ENCODE measurements at places on chromosomes 2 and 18. TPM values are rescaled to one million over a fixed set of nuclear protein-coding genes. Genes with fewer than 3 reads are reported as not detected.

GRCh38 chr2:54652540-54652939, 70.9 kb upstream of the EML6 start:
- DNase-seq, result no peak

LYPD6 gene
- total RNA-seq, result 15.0 TPM

SNRPD1 gene
- 38.0 TPM for total RNA-seq

DNA sequence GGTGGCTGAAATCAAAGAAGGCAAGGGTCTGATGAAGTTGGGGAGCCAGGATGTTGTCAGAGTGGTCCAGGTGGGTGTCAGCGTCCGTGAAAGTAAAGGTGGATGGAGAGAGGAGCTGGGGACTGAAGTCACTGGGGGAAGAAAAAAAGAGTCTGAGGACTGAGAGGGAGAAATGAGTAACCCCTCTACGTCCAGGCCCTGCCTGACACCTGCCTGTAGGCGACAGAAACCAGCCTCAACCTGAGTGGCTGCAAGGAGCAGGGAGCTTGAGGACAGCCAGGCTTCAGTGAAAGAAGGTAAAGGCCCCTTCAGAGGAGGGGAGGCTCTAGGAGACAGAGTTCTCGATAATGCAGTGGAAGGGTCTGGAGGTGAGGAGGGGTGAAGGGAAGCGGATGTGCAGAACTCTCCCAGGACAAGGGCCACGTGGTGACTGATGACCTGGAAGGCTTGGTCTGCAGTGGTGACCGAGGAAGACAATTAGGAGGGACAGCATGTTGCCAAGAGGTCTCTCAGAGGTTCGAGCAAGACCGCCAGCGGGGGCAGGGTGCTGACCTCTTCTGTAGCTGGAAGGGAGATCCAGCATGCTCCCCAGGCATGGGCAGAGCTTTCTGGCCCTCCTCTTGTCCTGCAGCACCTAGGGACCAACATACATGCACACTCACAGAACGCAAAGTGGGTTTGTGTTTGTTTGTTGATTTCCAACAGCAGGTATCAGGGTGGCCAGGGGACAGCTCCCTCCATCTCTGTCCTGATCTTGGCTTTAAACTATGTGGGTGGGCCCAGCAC, 86.6 kb upstream of the TMEM247 start:
- DNase-seq, result peak; percentile 24

DCDC2C gene
- not detected for total RNA-seq

- DNase-seq, result no peak
Observed at GRCh38 chr2:32715391-32715841, 87.6 kb downstream of the TTC27 start.

MREG gene
- total RNA-seq, result 1.9 TPM

MROH2A gene
- not detected for total RNA-seq

GRCh38 chr2:55051026-55051866, 995 bp upstream of the RTN4 start:
- peak; percentile 97 for DNase-seq

FOXI3 gene
- not detected for total RNA-seq

COLEC11 gene
- not detected for total RNA-seq

GRCh38 chr2:205161156-205161839, 521.0 kb upstream of the NRP2 start:
- no peak for DNase-seq

OSR1 gene
- total RNA-seq, result 1.9 TPM

DNA sequence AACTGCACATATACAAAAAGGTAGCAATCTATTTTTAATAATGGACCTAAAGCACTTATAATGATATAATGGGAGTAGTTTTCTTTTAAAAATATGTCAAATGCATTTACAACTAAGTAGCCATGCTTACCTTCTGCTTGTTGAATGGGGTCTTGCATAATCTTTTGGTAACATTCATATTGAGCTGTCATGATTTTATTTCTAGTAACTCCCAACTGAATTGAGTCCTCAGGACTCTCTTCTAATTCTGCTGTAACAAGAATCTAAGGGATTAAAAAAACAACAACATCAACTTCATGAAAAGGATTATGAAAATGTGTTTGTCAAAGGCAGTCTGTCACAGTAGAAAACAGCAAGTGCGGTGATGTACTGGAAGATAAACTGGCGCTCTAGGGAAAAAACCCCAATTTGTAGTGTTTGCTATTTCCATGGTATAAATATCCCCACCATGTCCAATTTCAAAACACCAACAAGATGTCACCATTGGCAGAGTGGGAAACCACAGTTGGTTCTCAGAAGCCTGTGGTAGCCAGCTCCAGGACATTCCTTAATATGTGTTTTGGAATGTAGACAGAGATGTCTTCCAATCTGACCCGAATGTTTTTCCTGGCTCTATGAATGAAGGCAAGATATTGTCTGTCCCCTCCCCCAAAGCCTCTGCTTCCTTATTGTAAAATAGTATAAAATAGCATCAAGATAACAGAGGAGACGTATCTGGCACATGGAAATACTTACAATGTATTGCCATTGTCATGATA, 64.8 kb downstream of the CALCRL start:
- DNase-seq, result no peak

- no peak for DNase-seq
Observed at GRCh38 chr2:18915227-18915626, 325.9 kb upstream of the NT5C1B start.

GKN1 gene
- total RNA-seq, result not detected

DNA sequence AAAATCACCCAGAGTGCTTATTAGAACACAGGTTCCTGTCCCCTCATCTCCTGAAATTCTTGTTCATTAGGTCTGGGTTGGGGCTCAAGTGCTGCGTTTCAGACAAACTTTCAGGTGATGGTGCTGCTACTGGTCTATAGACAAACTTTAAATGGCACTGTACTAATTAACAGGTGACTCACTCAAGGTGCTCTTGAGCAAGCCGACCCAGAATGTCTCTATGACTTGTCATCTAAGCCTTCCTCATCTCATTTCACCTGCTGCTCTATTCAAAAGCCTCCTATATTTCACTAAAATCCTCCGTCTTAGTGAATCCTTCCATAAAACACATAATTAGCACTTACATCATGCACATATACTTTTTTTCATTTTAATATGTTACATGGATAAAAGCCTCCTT, 29.9 kb upstream of the STK39 start:
- DNase-seq, result no peak

DNA sequence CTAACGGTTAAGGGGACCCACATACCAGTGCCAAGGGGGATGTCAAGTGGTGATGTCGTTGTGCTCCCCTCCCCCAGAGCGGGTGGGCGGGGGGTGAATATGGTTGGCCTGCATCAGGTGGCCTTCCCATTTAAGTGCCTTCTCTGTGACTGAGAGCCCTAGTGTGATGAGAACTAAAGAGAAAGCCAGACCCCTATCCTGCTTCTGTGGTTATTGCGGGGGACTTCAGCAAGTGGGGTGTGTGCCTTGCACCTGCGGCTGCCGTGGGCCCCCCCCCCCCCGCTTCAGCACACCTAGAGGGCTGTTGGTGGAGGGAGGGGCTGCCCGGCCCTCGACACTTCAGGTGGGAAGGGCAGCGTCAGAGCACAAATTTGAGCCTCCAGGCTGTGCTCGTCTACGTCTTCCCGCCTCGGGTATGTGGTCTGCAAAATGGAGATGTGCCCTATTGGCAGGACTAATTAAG, 6.1 kb downstream of the CTDSP1 start:
- no peak for DNase-seq

DNA sequence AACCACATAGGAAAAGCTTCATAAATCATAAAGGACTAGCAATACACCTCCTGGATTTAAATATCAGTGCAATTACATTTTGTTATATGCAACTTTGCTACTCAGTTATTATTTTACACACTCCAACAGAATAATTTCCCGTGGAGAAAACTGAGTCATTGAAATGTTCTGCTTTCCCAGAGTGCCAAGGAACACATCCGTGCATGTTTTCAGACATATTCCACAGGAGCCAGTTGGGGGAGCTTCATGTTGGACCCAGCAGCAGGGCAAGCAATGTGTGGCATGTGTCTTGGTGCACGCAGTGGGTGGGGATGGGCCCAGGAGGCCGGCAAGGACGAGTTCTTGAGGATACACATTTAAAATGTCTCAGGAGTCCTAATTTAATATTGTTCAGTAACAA, 14.4 kb upstream of the SMIM21 start:
- no peak for DNase-seq

TDRD15 gene
- not detected for total RNA-seq

- peak; percentile 62 for DNase-seq
Observed at GRCh38 chr2:46187112-46187618, 110.0 kb upstream of the EPAS1 start.

GRCh38 chr2:190822043-190822442, 58.6 kb upstream of the GLS start:
- DNase-seq, result no peak

- DNase-seq, result no peak
Observed at GRCh38 chr2:128160616-128161275, 69.7 kb downstream of the UGGT1 start.

STEAP3 gene
- 33.2 TPM for total RNA-seq

DNA sequence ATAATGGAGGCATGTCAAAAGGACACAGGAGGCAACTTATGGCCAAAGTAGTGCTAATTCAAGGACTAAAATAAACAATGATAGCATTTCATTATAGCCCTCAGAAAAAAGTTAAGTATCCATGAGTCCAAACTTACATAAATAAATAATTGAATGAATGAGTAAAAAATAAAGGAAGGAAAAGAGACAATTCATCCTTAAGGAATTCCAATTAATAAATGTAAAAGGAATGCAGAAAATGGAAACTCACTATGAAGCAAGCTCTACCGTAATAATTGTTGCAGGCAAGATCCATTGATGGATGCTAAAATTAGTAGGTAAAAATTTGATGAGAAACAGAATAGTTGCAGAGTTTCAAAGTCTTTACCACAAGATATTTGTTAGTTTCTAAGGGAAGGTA, 88.2 kb upstream of the RAPGEF4 start:
- DNase-seq, result peak; percentile 47

- DNase-seq, result no peak
Observed at GRCh38 chr2:7632420-7632819, 715.2 kb downstream of the RNF144A start.

- DNase-seq, result peak; percentile 82
Observed at GRCh38 chr18:59139291-59139614, 431 bp upstream of the SEC11C start.

DNA sequence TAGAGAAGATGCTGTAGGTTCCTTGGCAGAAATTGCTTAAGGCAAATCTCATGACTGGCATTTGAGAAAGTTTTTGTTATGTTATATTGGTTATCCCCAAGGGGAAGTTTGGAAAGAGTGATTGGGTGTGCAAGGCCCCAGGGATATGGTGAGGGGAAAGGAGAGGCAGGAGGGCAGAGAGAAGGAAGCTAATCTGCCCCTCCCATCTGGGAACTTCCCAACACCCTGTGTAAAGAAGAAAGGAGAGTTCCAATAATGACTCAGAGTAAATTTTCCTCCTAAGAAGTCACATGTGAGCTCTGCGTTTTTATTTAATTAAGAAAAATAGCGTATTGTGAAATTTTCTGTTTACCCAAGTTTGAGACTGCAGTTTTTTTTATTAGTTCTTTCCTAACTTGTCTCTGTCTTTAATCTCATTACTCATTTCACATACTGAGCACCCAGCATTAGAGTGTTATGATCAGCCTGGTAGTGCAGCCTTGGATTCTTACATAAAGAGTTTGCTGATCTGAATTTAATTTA, 3.1 kb upstream of the KYNU start:
- DNase-seq, result peak; percentile 50

GRCh38 chr2:174166261-174166660, 82.1 kb downstream of the OLA1 start:
- DNase-seq, result no peak

DNA sequence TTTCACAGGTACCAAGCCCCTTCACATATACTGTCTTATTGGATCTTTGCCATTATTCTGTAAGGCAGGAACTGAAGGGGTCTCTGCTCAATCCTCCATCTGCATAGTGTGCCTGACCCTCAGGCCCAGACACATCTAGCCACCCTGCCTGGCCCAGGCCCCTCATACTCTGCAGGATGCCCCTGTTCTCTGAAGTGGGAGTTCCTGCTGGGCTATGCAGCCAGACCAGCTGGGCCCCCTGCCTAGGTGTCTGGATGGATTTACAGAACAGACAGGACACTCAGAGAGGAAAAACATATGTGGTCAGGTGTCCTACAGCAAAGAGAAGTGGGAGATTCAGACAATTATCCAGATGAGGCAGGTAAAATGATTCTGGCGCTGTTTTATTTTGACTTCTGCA, 42.0 kb downstream of the SLC4A5 start:
- no peak for DNase-seq

DNA sequence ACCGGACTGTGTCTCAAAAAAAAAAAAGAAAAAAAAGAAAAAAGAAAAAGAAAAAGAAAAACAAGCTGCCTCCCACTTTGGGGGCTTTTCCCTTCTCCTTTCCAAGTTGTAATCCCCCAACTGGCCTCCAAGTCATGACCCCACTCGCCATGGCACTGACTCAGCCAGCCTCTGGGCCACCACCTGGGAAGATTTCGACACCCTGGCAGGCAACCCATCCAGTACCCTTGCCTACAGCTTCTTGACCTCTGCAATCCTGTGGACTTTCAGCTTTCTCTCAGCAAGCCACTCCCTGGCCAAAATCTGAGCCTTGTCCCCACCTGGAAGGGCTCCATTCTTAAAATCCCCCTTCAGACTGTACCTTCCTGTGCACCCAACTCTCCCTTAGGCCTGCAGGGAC, 22.3 kb upstream of the FOSL2 start:
- DNase-seq, result no peak

HOXD3 gene
- total RNA-seq, result 0.66 TPM

- DNase-seq, result no peak
Observed at GRCh38 chr18:75483662-75484061, 56.2 kb upstream of the SMIM21 start.

DNA sequence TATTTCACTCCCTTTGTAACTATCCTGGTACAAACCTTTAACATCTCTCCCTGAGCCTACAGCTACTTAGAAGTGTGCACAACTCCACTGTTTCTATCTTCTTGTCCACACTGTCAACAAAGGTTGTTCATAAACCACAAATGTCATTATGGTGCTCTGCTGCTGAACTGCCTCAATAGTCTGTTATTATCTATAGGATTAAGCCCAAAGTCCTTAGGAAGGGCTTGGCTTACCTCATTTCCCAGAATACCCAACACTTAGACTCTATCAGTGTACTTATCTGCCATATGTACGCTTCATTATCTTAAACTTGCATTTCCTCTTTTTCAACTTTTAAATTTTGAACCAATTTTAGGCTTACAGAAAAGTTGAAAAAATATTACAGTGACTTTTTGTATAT, 94.2 kb downstream of the HNMT start:
- DNase-seq, result no peak

THSD7B gene
- 0.16 TPM for total RNA-seq
